Posterior cingulate gyrus (tissue), 11 donors: ENCODE measurements at places on chromosomes 3 and 15.

DNA sequence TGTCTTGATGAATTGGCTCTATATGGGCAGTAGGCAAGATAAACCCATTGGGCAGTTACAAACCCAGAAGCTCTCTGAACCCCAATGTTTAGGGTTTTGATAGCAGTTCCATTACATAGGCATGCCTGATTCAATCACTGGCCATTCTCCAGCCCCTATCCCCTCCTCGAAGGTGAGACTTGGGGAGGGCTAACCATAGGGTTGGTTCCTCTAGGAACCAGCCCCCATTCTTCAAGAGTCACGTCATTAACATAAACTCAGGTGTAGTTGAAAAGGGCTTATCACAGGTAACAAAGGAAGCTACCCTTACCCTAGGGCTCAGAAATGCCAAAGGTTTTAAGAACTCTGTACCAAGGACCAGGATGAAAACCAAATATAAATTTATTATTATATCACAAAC, 353.1 kb downstream of the ERC2 start:
- DNase-seq, result no peak

- DNase-seq, result no peak
Measured at GRCh38 chr3:150985711-150986110, 13.2 kb upstream of the CLRN1 start.

GRCh38 chr15:37134699-37135131, 34.4 kb upstream of the MEIS2 start:
- DNase-seq, result no peak

GRCh38 chr3:124627501-124627908, 102.7 kb upstream of the UMPS start:
- no peak for DNase-seq

DNA sequence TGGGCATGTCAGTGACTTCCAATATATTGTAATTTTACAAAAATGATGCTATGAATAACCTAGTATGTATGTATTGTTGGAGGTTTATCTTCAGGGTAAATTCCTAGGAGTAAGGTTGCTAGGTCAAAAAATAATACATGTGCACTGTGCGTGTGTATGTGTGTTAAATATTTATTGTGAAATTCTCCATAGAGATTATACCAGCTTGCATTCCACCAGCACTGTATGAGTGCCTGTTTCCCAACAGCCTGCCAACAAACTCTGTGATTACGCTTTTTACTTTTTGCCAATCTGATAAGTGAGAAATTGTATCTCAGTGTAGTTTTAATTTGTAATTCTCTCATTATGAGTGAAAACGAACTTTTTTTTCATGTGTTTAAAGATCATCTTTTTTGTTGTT, 12.6 kb upstream of the IGF2BP2 start:
- no peak for DNase-seq

DNA sequence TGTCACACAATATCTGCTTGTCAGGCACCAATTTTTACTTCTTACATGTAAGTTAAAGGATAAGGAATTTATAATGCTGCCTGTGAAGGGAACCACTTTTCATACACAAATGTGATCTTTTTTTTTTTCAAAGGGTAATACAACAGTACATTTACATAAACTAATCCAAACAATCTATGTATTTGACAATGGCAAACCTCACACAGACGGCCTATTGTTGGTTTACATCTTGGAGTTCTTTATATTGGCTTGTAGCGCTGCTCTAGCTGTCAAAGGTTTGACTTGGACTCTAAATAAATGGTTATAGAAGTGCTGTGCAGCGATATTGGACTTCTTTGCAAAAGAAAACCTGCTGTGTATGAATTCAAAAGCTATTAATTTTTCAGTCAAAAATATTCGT, 598.0 kb downstream of the FOXP1 start:
- no peak for DNase-seq

- DNase-seq, result no peak
Measured at GRCh38 chr15:98272625-98273024, 312.1 kb downstream of the ARRDC4 start.

DNA sequence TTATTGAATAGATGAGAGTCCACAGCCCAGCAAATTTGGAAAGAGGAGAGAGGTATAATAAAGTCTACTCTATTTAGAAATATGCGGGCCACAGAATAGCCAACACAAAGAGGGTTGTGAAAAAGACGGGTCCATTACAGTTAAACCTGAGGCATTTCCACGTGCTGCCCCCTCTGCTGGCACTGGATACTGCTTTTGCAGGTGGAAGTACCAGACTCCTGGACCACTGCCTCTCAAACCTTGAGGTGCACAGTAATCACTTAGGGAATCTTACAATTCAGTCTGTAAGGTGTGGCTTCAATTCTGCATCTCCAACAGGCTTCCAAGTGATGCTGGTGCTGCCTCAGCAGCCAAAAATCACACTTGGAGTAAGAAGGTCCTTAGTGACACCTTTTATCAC, 3.0 kb upstream of the TFDP2 start:
- DNase-seq, result no peak

- DNase-seq, result peak; percentile 85
Measured at GRCh38 chr3:120742849-120743365, 363 bp downstream of the GTF2E1 start.

- no peak for DNase-seq
Measured at GRCh38 chr3:194624956-194625355, 8.3 kb downstream of the TMEM44 start.

- DNase-seq, result no peak
Measured at GRCh38 chr3:194139071-194139813, 3.3 kb downstream of the HES1 start.

GRCh38 chr3:14623569-14624051, 28.0 kb upstream of the CCDC174 start:
- no peak for DNase-seq

GRCh38 chr3:30167541-30168011, 438.8 kb upstream of the TGFBR2 start:
- DNase-seq, result no peak

DNA sequence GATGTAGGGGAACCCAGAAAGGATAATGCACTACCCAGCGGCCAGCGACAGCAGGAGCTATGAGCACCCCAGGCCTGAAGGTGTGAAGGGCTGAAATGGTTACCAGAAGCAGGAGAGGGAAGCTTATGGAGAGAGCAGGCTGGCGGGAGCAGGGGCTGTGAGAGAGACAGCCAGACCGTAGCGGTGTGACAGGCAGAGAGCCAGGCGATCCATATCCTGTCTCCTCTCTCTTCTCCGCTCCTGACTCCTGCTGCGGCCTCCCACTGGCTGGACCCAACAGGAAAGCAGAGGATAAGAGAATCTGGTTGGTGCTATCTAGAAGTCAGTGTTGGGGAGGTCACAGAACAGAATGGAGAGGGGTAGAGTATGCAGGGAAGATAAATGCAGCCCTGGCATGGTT, 49.9 kb downstream of the BTD start:
- no peak for DNase-seq

- no peak for DNase-seq
Measured at GRCh38 chr3:80159990-80160506, 392.2 kb upstream of the ROBO1 start.

DNA sequence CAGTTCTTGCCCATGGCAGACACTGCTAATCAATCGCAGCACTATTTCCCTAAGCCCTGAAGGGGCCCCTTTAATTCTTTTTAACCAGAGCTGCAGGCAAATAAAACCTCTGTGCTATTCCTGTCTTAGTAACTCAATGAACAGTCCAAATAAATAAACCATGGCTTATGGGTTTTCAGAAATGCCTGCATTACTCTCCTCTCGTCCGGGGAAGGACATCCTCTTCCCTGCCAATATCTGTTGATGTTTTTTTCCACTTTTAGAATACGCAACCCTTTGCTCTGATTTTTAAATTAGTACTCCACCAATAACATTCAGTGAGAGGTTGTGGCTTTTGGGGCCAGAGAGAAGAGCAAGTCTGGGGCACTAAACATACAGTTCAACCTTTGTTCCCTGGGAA, 35.2 kb upstream of the PRICKLE2 start:
- DNase-seq, result no peak

DNA sequence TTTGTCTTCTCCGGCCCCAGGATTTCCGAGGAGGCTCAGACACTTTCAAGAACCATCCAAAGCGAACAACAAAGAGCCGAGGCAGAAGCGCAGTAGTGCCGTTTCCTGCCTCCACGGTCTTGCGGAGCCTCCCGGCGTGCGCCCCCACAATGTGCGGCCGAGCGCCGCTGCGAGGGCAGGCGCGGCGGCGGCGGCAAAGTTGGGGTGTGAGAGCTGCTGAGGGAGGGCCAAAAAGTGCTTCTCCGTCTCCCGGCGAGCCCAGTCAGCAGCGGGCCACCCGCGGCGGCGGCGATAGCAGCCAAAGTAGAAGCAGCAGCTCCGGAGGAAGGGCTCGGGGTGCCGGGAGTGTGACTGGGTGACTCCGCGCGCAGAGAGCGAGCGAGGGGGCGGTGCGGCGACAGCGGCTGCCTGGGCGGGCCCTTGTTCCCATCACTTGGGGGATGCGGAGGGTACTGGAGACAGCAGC, 749.1 kb downstream of the ROBO1 start:
- DNase-seq, result peak; percentile 61

DNA sequence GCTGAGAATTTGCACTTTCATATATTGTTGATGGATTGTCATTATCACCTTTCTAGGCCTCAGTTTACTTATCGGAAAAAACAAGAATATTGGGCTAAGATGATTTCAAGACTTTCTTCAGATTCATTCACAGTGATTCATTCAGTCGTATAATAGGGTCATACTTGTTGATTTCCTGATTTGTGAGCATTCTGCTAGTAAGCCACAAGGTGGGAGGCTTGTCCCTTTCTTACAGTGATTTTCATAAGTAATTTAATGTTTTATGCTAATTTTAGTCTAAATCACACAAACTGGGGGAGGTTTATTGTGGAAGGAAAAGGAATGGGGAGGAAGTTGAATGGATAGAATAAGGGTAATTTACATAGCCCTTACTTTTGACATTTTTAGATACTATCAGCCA, 126.8 kb upstream of the GOLGA6L4 start:
- no peak for DNase-seq

GRCh38 chr15:43292375-43293078, 25.8 kb upstream of the TGM5 start:
- DNase-seq, result no peak

DNA sequence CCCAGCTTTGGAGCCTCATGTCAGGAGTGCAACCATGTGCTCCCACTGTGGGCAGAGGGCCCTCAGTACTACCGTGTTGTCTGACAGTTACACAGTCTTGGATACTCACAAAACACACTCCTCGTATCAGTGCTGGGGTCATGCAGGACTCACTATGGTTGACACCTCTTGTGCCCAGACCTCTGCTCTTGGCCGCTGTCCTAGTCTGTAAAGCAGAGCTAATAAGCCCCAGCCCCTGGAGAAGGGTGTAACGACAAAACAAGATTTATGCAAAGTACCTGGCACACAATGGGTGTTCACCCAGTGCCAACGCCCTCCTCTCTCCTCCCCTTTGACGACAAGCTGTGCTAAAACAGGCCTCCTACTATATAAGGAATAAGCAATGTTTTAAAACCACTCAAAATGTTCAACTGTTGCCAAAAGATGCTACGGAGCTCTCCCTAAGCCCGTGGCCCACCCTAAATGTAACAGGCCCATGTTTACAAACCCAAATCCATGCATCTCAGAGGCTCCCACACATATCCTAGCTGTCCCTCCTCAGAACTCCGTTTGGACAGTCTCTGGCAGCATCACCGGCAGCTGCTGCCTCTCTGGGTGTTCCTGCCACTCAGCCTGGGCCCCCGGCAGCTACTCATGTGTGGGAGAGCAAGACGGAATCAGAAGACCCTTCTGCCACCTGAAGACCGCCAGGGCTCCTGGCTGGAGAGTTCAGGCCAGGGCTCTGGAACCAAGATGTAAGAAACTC, 65.8 kb downstream of the MRPL46 start:
- DNase-seq, result no peak

- no peak for DNase-seq
Measured at GRCh38 chr3:66431494-66431893, 69.3 kb downstream of the LRIG1 start.

DNA sequence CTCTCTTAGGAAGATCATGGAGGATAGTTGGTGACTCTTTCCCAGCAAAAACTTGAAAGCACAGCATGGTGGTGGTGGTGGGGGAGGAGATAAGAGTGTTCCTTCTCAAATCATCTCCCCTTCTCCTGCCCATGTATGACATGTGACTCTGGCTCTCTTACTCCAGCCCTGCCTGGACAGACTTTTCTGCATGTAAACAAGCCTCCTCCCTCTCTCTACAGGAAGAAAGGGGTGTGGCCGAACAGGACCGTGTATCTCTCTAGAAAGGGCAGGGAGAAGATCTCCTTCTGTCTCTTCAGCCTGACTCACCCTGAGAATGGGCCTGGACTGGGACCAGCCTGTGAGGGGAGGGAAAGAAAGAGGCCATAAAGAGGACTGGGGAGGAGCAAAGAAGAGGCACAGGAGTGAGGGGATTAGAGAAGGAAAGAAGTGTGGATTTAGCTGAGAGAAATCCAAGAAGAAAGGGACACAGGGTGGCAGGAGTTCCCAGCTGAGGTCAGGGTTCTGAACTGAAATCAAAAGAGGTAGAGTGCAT, 1.5 kb downstream of the CELF6 start:
- DNase-seq, result no peak

- DNase-seq, result no peak
Measured at GRCh38 chr3:185729337-185730055, 95.3 kb downstream of the IGF2BP2 start.

- no peak for DNase-seq
Measured at GRCh38 chr3:106172780-106173179, 304.0 kb upstream of the CBLB start.

- no peak for DNase-seq
Measured at GRCh38 chr3:17747890-17748247, 5.4 kb upstream of the TBC1D5 start.

GRCh38 chr3:44365952-44366351, 27.4 kb downstream of the TCAIM start:
- DNase-seq, result no peak

DNA sequence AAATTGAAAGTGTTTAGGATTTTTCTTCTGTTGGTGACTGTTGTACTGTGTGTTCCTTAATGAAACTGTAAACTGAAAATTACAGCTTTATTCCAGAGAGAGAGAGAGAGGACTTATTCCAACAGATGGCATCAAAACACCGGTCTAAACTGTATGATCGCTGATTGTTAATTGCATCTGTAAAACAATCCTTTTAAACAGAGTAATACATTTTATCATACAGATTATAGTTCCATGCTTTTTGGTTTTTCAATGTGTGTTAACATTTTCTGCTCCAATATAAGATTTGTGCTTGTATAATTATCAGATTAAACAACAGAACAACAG, 289.7 kb upstream of the DNAJC19 start:
- DNase-seq, result no peak

- no peak for DNase-seq
Measured at GRCh38 chr3:111173328-111173900, 101.8 kb downstream of the NECTIN3 start.

GRCh38 chr3:122828281-122828680, 33.4 kb downstream of the SLC49A4 start:
- no peak for DNase-seq
